Cortex of kidney (tissue), 1 donor: ENCODE measurements at places on chromosomes 12 and 14.

GRCh38 chr12:80716696-80717469 is at the start of gene MYF5:
Gene MYF5, plus strand, starts transcription at chr12:80716912. Its CDS starts 152 bp downstream, at chr12:80717064.
- DNase-seq: no peak

DNA sequence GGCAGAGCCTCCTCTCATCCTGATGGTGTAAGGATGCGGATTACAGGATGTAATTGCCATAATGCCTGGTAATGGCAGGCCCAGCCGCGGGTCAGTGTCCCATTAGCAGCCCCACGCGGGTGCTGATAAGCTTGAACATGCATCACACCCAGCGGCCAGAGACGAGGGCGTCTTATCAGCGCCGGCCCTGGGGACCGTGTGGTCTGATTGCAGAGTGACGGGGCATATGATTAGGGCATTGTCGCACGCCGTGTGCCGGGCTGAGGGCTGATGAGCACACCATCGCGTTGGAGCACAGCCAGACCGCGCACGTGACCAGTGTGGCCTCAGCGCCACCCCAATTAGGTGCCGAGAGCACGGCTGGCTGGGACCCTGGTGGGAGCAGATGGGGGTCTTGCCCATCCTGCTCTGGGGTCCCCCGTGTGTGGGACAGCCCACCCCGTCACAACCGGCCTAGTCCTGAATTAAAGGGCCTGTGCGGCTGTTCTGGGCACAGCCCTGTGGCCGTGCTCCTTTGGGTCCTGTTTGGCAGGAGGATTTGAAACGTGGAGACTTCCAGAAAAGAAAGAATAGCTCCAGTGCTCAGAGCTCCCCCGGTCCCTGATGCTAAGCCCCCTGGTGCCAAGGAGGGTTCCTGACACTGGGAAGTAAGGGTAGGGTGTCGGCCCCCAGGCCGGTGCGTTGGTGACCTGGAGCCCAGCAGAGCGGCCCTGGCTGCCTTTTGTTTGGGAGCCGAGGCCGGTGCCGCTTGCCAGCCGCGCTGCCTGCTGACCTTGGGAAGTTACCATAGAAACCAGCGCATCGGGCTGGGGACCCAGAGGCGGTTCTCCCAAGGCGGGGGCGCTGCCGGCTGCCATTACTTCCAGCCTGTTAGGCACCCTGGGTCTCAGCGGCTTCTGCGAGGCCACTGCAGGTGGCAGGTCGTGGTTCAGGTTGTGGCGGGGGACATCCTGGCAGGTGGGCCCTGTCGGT is 20.7 kb downstream of the KIF26A start:
- no peak for DNase-seq

GRCh38 chr12:89087149-89087825 is 265.0 kb downstream of the DUSP6 start:
- no peak for DNase-seq

- no peak for DNase-seq
Observed at GRCh38 chr14:58941629-58942028, 246.8 kb upstream of the DAAM1 start.

GRCh38 chr12:43758247-43758727 is 303 bp downstream of the PUS7L start:
- DNase-seq: no peak
